ENCODE measurements at places on chromosomes 5 and 9.

GRCh38 chr9:37148181-37148580 is 27.8 kb downstream of the ZCCHC7 start:
- DNase-seq = no peak

DNA sequence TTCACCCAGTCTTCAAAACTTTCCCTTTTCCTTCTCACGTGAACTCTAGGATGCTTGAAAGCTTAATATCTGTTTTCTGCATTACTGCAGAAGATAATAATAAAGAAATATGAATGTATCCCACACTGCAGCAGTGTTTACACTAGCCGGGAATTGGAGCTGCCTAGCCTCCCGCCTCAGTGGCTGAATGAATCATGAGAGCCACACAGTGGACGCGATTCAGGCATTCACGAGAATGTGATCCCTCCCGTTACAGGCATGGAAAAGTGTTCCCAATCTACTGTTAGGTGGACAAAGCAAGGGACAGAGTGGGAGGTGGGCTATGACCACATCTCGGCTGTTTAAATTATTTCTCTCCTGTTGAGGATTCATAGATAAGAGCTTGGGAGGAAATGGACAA is 69.4 kb upstream of the CTSL start:
- no peak for DNase-seq

GRCh38 chr9:81633952-81634854 is 55.1 kb downstream of the TLE1 start:
- no peak for DNase-seq

DNA sequence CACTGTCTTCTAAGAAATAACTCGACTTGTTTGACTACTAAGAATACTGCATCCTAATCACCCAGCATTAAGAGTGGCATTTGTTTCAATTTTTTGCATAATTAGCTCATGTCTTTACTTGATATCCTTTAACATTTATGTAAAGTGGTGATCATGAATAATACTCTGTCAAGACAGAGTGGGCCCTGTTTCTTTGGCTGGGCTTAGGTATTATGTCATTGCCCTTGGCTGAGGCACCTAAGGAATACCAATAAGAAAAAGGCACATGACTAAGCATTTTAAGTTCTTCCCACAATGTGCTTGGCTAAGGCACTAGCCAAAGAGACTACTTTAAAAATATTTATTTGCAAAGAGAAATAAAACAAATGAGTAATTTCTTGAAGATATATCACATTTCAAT is 308.1 kb downstream of the CTNND2 start:
- no peak for DNase-seq

DNA sequence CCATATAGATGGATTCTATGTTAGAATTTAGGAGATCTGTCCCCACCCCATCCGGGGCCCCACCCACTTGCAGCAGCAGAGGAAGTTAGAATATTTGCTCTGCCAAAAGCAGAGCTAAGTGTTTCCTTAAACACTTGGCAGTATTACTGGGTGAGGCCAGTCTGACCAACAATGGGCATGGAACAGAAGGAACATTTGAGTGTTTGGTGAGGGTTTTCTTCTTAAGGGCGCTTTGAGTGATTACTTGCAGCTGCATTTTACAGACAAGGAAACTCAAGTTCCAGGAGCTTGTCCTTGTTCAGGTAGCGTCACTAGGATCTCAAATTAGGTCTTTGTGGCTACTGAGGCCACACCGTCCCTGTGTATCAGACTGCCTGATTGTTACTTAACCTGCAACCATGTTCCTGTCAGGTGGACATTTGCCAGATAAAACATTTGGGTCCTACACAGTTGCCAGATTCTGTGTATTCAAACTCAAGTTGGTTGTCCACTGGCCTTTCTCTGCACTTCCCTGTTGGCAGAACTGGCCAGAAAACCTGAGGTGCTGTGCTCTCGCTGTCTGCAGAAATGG is 59.3 kb downstream of the SLC46A2 start:
- DNase-seq = no peak

- no peak for DNase-seq
These were observed 7.4 kb upstream of the DCTN4 start for GRCh38 chr5:150766251-150766650.

DNA sequence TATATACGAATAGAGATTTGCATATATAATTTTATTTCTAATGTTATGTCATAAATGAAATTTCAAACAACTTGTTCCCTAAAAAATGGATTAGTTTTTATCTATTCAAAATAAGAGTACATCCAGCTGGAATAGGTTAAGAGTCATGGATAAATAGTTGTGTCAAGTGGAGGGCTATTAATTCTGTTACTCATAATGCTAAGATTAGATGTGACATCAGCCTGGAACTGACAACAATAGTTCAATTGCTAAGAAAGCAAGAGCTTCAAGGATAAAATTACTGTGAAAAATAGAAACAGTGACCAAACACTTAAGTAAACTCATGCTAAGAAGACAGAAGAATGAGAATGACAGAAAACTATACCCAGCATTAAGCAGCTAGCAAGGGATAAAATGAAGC is 92.2 kb upstream of the CDH9 start:
- DNase-seq = no peak

GRCh38 chr5:142860270-142860669 is 90.1 kb downstream of the ARHGAP26 start:
- no peak for DNase-seq

DNA sequence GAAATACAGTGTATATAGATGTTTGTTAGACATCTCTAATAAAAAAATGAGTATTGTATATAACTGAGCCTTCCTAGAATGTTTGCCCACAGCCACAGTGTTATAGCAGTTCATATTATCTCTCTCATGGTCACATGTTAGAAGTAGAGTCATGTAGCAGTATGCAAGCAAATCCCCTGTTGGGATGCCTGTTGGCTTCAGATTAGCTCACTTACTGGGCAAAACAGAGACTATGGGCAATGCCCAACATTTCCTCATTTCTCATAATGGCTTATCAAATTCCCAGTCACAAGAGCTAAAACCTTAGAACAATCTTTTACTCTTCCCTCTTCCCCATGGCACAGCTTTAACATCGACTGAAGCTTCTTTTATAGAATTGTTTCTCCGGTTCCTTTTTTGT is 27.0 kb upstream of the PDCD1LG2 start:
- no peak for DNase-seq

DNA sequence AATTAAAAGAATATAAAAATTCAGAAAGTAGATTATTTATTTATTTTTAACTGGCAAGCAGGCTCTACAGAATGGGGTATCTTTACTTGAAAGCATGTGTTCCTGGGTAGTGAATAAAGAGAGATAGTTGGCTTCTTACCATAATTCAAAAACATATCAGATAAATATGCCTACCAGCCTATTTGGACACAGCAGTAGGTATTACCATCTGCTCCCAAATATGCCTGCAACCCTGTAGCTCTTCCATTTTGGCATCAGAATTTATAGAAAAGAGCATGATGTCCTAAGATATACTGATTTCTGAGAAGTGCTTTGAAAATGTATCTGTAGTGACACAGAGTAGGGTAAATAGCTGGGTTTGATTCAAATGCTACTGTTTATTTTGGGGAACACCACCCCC is 1300.5 kb upstream of the DMAC1 start:
- DNase-seq = no peak

GRCh38 chr5:102794047-102794446 is 38.9 kb downstream of the PAM start:
- DNase-seq = no peak

DNA sequence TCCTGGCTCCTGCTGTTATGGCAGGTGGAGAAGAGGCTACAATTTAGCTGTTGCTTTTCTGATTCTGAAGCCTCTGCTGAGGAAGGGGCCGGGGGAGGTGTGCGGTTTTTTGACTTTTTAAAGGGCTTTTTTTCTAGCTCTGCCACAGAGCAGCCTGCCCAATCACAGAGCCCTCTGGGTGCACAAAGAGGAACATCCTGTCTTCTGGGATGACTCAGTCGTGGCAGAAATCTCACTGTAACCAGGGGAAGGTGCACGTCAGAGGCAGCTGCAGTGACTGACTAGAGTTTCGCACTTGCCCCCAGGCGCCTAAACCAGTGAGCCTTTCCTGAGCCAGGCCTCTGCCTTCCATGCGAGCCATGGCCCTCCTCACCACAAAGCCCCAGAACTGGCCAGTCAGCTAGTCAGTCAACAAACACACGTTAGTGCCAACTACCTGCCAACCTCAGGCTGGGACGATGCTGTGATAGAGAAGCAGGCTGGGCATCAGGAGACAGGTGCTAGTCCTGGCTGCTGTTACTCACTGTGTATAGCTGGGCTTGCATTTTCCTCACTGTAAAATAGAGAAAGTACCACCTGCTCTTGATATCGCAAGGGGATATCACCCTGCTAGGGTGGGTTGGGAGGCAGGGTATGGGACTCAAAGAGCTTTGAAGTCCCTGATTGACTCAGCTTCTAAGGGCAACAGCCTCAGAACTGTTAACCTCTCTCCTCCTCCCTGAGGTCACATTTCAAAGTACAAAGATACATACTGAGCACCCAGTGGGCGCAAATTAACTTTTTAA is 2.2 kb downstream of the AKNA start:
- peak; percentile 94 for DNase-seq

DNA sequence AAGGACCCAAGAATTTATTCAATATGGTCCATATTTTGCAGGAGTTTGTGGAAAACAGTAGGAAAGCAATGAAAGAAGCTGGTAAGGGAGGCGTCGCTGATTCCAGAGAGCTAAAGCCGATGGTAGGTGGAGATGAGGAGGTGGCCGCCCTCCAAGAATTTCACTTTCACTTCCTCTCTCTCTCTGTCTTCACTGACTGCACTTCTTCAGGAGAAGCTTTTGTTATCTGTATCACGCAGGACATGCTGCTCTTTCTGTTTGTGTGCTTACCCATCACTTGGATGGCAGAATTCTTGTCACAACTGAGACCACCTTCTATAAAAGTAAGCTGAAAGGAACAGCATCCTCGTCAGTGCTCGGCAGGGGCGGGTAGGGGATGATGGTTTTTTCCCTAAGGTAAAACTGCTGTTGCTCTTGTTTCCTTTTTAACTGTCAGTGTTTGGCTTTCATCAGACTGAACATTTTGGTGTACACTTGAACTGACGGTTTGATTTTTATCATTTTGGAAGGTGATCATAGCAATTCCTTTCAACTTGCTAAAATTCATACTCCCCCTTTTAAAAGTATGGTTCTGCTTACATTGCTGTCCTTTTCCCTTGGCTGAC is 62.4 kb upstream of the FSD1L start:
- DNase-seq = no peak
